ENCODE measurements at places on chromosomes 1 and 21.

- no peak for DNase-seq
Measured at GRCh38 chr1:60055336-60055735, 18.2 kb downstream of the C1orf87 start.

- DNase-seq, result no peak
Measured at GRCh38 chr1:202644219-202645096, 65.8 kb downstream of the SYT2 start.

- DNase-seq, result no peak
Measured at GRCh38 chr1:202286622-202287097, 55.1 kb downstream of the UBE2T start.

DNA sequence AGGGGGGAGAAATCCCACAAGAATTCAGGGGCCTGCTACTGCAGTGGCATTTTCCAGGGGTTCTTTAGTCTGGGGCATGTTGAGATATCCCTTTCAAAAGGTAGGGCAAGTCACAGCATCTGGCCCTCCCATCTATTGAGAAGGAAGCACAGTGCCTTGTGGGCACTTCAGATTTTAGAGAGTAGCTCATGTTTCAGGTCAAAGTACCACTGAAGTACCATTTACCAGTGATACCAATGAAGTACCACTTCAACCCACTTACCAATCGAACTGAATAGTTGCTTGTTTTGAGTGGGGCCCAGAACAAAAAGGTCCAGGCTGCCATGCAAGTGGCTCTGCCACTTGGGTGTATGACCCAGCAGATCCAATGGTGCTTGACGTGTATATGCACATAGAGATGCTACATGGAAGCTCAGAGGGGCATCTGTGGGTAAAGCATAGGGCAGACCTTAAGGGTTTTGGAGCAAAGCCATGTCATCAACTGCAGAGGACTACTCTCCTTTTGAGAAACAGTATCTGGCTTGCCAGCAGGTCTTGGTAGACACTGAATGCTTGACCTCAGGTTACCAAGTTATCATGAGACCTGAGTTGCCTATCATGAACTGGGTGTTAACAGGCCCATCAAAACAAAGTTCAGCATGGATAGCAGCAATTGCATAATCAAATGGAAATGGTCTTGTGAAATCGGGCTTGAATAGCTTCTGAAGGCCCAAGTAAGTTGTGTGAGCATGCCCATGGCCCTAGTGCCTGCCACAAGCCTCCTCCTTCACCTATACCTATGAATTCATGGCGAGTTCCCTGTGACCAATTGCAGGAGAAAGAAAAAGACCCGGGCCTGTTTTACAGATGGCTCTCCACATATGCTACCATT, 23.5 kb downstream of the PLA2G2D start:
- no peak for DNase-seq

DNA sequence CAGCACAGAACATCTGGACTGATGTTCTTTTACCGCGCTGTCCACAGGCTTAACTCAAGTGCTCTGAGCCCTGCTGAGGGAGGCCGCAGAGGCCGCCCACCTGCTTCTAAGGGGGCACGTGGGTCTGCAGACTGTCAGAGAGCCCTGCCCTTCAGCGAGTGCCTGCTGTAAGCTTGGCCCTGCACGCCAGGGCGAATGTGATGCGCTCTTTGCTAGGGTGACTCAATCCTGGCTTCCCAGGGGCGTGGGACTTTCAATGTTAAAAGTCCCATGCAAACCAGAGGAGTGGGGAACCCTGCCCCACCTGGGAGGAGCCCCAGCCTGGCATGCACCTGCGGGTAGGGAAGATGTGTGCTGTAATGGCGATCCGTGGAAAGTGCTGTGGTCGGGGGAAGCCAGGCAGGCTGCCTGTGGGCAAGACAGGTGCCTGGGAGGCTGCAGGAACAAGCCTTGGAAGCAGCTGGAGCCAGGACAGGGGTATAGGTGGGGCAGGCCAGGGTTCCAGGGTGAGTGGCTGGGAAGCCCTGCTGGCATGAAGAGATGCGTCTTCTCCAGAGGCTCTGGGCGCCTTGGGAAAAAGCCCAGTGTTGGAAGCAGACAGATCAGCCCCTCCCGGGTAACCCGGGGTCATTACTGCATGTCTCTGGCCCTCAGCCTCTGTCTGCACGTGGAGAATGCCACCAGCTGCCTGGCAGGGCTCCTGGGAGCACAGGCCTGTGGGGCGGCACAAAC, 594 bp upstream of the PANK4 start:
- DNase-seq, result no peak

DNA sequence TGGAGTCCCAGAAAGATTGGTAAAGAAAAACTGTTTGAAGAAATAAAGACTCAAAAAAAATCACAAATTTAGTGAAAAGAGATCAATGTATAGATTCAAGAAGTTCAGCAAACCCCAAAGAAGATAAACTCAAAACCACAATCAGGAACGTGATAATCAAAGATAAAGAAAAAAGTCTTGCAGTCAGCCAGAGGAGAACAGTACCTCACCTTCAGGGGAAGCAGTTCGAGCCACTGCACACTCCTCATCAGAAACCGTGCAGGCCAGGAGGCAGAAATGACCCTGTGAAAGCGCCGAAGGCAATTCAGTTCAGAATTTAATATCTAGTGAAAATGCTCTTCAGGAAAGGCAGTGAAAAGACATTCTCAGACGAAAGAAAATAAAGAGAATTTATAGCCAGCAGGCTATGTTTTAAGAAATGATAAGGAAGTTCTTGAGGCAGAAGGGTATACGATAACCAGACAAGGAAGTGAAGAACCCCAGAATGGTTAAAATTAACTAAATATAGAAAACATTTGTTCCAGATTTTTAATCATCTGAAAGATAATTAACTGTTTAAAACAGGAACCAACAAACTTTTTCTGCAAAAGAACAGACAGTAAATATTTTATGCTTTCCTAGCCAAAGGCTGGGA, 13.5 kb upstream of the SUMO3 start:
- DNase-seq, result no peak

GRCh38 chr1:155871390-155871789, 12.0 kb downstream of the SYT11 start:
- DNase-seq, result peak; percentile 49

- DNase-seq, result no peak
Measured at GRCh38 chr21:18622383-18622782, 218.8 kb upstream of the TMPRSS15 start.

- DNase-seq, result no peak
Measured at GRCh38 chr1:79041666-79042065, 35.1 kb upstream of the ADGRL4 start.

DNA sequence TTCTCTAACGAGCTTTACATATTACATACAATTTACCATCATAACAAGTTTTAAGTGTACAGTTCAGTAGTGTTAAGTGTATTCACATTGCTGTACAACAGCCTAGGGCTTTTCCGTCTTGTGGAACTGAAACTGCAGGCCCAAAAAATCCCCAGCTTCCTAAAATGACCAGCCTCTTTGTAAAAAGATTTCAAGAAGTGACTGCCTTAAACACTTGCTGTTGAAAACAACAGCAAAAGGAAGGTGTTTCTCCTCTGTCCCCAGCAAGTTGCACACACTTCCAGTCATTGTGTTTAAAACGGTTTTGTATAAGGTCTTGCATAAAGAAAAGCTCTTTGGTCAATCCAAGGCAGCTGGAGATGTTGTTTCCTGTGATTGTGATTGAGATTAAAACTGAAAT, 16.0 kb upstream of the GBP1 start:
- no peak for DNase-seq

DNA sequence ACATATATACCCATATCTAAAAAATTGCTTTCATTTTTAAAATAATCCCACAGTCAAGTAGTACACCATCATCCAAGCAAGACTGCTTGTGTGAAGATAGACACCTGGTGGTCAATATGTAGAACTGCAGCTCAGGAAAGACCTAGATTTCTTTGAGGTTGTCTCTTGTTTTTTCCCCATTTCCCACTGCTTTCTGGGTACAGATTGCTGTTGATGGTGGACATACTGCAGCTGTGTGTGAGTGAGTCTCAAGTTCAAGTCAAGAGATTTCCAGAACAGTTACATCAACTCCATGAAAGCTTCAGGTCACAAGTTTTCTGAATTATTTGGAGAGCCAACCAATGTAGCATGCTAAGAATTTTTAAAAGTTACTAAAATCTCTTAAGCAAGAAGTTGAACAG, 306.4 kb downstream of the DUSP10 start:
- peak; percentile 58 for DNase-seq

GRCh38 chr1:208254376-208254775, 10.2 kb upstream of the PLXNA2 start:
- DNase-seq, result no peak

- DNase-seq, result no peak
Measured at GRCh38 chr1:183097438-183098051, 74.3 kb downstream of the LAMC1 start.

DNA sequence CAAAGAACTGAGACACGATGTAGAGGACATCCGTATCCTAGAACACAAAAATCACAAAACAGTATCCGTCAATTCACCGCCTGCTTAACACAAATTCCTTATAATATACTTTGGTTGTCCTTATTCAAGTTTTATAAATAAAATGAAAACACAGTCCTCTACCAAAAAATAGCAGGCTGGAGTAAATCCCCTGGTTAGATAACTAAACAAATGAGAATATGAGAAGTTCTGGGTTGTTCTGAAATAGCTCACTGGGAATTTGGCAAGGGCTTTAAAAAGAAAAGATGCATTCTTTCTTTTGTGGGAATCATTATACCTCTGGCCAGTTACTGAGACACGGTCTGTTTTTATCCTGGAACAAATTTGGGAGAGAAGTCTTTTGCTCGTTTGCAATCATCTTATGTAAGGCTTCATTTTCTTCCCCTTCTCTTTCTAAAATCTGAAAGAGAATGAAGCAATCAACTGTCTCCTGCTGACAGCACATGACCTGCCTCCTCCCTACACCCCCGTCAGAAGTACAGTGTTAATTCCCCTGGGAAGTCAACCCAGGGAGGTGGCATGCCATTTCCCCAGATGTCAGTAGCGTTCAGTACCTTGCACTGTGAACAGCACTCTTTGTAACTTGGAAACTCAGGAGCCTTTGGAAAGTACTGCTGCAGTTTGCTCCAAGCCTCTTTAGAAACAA, 37.1 kb upstream of the RAP1GAP start:
- no peak for DNase-seq

DNA sequence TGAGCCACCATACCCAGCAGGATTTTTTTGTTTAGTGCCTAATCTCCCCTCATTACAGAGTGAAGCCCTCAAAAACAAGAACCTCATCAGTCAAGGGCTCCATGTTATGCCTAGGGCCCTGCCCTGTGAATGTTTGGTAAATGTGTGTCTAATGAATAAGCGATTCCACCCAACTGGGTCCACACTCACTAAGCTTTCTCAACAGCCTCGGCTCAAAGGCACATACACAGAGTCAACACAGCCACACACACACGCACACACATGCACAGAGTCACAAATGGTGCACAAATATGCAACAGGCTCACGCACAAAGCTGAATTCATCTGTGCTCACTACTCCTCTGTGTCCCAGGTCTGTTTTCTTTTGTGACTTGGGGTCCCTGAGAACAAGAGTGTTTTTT, 11.7 kb upstream of the SYNC start:
- DNase-seq, result no peak

DNA sequence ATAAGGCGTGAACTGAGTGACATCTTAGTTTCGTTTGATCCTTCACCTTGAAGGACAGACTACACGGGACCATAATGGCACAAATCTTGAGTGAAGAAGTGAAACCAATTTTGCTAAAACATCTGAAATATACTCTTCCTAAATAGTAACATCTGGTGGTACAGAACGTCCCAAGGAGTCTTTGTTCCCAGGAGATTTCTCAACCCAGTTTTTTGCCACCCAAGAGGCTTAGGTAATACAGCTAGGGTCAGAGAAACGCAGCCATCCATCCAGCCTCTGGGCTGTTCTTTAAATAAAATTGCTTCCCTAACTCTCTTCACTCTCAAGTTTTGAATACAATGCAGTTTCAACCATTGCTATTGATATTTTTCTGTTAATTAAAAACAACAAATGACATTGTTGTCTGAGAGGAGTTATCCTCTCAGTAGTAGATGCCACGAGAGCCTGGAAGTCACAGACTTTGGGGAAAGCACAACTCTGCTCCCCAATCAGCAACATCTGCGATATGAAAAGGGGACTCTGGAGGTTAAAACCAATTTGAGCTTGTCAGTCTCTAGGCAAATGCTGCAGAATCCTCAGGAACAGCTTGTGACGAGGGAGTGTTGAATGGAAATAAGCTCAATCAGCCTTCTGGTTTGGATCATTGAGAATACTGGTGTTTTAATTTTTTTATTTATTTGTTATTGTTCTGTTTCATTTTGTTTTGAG, 394.3 kb upstream of the ADGRL2 start:
- DNase-seq, result no peak

GRCh38 chr1:186819126-186819525, 9.6 kb upstream of the PLA2G4A start:
- no peak for DNase-seq

- no peak for DNase-seq
Measured at GRCh38 chr1:25140073-25140797, 92.1 kb downstream of the SYF2 start.

GRCh38 chr1:219081943-219082925, 91.4 kb upstream of the LYPLAL1 start:
- DNase-seq, result no peak

GRCh38 chr1:175287377-175287776, 94.8 kb upstream of the KIAA0040 start:
- peak; percentile 45 for DNase-seq

DNA sequence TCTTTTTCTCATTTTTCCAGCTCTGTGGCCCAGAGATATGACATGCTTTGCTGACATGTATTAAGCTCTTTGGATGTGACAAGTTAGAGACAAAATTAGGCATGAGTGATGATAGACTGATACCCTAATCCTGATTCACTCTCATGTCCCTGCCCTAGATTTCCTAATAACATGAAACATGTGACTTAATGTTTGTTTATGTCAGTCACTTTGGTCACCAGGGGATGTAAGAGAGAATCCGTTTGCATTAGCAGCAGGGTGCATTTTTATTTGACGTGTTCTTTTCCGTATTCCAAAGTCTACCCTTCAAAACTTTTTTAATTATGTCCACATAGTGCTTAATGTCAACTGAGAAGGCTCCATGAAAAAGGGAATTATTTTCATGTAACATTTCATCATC, 192.4 kb downstream of the HMCN1 start:
- DNase-seq, result no peak

DNA sequence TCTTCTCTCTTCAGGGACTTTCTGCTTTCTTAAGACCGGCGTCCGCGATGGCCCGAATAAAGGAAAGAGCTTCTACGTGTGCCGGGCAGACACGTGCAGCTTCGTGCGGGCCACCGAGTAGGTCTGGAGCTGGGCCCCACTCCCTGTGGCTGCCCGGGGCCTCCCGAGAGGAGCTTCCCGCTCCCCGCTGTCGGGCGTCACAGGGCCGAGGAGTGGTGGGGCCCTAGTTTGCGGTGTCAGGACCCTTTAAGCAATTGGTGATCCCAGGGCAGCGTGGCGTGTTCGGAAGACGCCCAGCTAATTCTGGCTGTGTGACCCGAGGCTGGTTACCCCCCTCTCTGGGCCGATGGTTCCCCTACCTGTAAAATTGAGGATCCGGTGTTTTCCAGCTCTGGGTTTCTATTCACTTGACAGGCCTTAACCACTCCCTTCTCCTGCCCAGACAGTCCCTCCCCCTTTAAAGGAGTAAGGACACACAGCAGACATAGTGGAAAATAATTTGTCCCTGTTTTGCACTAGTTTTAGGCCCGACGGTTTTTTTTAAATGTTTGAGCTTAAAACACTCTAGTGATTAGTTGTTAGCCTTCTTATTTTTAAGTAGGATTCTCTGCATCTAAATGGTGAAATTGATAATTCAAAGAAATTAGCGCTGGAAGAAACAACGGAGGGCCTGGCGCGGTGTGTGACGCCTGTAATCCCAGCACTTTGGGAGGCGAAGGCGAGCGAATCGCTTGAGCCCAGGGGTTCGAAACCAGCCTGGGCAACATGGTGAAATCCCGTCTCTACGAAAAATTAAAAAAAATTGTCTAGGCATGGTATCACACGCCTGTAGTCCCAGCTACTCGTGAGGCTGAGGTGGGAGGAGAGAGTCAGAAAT, 553 bp downstream of the TTF2 start:
- DNase-seq, result peak; percentile 79
